Melanocyte of skin (primary cell): ENCODE measurements at places on chromosomes 1 and 21. TPM values are rescaled to one million over a fixed set of nuclear protein-coding genes. Genes with fewer than 3 reads are reported as not detected.

Gene KCNJ9
- total RNA-seq, result not detected in 2 replicates

Gene IPO13
- total RNA-seq, result 44.7 and 49.2 TPM in 2 replicates

Gene ANKRD34A
- total RNA-seq, result 0.15 and 0.67 TPM in 2 replicates

Gene CYP4A11
- not detected in 2 replicates for total RNA-seq

Gene CRP
- not detected in 2 replicates for total RNA-seq

Gene KLHL12
- total RNA-seq, result 43.6 and 56.8 TPM in 2 replicates
